Activated CD4-positive, alpha-beta T cell treated with anti-CD3 and anti-CD28 coated beads for 4 hours (primary cell): ENCODE measurements at places on chromosomes 2 and 18.
A peak's percentile ranks its signal among the peaks of the same experiment; 100 is the strongest.

- no peak for DNase-seq
Measured at GRCh38 chr2:152534460-152535135, 182.7 kb downstream of the PRPF40A start.

DNA sequence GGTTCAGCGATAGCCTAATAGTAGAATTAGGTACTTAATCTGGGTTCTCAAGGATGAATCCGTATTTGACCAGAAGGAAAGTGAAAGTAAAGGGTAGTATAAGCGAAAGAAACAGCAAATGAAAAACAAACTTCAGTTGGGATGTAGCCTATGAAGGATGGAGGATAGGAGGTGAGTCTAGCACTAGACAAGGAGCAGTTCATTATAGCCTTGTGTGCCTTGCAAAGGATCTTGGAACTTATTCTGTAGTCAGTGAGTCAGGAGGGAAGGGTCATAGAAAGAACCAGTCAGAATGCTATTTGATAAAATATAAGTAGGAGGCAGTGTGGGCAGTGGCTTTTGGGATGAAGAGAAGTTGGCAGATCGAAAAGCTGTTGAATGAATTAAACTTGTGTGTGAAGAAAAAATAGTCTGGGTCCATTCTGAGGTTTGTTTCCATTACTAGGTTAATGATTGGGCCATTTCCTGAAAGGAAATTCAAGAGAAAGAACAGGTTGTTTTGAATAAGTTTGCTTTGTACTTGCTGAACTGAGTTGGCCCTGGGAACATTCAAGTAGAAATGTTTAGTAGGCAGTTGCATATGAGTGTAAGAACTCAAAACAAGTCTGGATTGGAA is 48.5 kb downstream of the ANKRD12 start:
- DNase-seq = peak; percentile 11

DNA sequence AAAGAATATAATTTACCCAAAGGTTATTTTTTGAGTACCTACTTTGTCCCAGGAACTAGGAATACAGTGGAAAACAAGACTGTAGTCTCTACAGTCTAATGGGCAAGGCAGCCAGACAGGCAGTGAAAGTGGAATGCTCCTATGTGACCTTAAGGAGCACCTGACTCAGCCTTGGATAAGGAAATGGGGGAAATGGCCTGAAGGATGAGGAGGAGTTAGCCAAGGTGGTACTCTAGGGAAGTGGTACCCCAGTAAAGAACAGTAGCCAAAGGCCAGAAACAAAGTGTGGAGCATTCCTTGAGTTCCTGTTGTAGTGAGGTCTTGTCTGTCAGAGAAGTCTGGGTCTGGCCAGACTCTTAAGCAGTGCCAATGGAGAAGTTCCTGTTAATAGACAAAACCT is 6.0 kb downstream of the ZNF397 start:
- DNase-seq = no peak

DNA sequence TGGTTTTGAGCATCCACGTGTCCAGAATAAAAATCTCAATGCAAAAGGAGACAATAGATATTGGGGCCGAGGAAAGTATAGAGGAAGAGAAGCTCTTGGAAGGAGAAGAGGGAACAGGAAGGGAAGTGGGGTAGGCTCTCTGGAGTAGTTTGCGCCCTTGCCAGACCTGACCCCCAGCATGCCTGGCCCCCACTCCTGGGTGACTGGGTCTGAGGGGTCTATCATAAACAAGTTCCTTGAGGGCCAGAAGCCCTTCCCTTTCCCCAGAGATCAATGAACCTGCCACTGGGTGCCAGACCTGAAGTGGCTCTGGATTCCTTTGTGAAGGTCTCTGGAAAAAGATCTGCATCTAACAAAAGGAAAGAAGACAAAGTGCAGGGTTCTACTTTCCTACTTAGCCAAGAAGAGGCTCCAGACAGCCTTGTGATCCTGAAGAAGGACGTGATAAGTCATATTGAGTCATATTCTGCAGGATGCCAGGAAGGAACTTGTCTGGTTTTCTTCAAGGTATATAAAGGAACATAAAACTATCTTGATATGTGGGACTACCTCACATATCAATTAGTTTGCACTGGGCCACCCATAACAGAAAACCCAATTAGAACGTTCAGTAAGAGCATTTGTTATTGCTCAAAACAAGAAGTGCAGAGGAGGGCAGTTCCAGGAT is 18.7 kb upstream of the ATOH8 start:
- no peak for DNase-seq

DNA sequence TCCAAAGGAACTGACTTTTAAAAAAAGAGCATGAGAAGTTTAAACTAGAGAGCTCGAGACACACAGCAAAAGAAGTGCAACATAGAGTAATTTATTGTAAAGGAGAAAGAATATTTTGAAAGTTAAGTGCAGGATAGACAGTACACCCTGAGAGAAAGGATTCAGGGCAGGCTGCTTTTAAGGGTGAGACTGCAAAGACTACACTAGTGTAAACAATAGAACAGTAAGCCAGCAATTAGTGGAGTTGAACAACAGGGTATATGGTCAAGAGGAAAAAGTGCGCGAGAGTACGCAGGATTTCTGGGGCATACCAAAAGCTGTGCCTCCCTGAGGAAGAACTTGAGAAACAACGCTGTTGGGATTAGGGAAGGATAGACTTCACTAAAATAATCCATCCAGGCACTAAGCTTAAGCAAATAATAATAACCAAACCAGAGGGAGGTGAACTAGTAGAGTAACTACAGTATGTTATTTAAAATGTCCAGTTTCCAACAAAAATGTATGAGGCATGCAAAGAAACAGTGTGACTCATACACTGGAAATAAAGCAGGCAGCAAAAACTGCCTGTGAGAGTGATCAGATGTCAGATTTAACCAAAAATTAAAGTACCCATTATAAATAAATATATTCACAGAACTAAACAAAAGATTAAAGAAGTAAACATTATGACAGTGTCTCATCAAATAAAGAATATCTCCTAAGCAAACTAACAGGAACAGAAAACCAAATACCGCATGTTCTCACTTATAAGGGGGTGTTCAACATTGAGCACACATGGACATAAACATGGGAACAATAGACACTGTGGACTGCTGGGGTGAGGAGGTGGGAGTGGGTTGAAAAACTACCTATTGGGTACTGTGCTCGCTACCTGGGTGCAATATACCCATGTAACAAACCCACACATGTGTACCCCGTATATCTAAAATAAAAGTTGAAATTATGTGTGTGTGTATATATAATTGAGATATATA is 40.5 kb upstream of the EMILIN2 start:
- DNase-seq = no peak

GRCh38 chr2:147051248-147051647 is 793.6 kb upstream of the ACVR2A start:
- no peak for DNase-seq

DNA sequence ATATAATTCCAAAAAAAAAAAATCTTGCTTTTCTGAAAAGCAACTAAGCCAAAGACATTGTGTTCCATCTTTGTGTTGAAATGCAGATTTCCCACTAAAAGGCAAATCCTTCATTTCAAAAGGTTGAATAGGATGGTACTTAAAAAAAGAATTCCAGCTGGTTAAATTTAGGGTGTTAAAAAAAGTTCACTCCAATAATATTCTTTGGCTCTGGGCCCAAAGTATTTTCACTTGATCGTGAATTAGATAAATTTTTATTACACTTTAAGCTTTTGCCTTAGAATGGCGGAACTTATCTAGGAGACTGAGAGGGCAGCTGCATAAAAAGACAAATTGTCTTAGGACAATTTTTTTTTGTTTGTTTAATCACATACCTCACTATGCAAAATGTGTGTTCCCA is 79.2 kb downstream of the BCL11A start:
- no peak for DNase-seq
